M059J (cell line): ENCODE measurements at places on chromosomes 3 and 15. TPM values are rescaled to one million over a fixed set of nuclear protein-coding genes. Genes with fewer than 3 reads are reported as not detected.
A peak's percentile ranks its signal among the peaks of the same experiment; 100 is the strongest.

GRCh38 chr15:65189102-65189740 is 4.1 kb upstream of the CLPX start:
- DNase-seq: peak; percentile 52

DNA sequence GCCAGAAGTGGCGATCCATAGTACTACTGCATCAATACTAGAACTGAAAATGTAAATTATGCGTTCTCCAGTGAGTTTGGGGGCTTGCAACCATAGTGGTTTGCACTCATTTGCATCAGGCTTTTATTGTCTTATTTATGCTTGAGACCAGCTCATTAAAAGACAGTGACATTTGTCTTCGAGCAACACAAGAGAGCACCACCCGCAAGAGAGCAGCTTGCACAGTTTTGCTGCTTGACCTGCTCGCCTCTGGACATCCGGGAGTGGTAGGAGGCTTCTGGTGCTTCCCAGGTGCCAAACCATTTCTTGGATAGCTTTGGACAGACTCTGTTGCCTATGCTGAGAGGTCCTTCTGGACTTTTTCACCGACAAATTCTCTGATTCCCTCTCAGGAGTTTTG is 294.6 kb downstream of the MEX3B start:
- DNase-seq: no peak

- peak; percentile 60 for DNase-seq
Measured at GRCh38 chr15:92958105-92958504, 58.0 kb downstream of the CHD2 start.

- no peak for DNase-seq
Measured at GRCh38 chr15:92683511-92683834, 27.9 kb upstream of the FAM174B start.

The IP6K1 gene
- total RNA-seq: 21.4 and 33.7 TPM in 2 replicates
